ENCODE measurements at places on chromosomes 6 and 20.
A peak's percentile ranks its signal among the peaks of the same experiment; 100 is the strongest.

GRCh38 chr6:94478133-94479005 lies 1059.0 kb upstream of the EPHA7 start:
- peak; percentile 56 for DNase-seq

GRCh38 chr6:84521511-84521910 lies 242.9 kb downstream of the TBX18 start:
- DNase-seq: no peak

- no peak for DNase-seq
Observed at GRCh38 chr6:26075063-26075717, 12.0 kb upstream of the HFE start.

DNA sequence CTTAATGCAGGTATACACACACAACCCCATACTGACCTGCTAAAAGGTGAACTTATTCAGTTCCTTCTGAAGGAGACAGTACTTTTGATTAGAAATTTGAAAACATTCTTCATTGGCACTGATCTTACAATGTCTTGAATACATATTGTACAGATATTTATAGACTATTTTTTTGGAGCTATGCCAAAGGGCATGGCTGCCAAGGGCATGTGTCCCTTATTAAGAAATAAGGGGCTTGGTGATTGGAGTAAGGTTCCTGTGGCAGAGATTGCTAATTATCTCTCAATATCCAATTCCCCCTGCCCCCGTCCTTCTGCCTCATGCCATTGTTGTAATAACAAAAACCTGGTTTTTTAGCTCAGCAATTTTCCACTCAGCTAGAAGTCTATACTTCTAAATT lies 355.9 kb downstream of the FARS2 start:
- no peak for DNase-seq

GRCh38 chr20:48820649-48820973 lies 7.2 kb downstream of the PREX1 start:
- DNase-seq: no peak

GRCh38 chr6:101150226-101150625 lies 243.3 kb upstream of the GRIK2 start:
- peak; percentile 55 for DNase-seq

GRCh38 chr20:47574616-47575364 lies 73.1 kb downstream of the NCOA3 start:
- DNase-seq: no peak
